ENCODE measurements at places on chromosomes 12 and 14.

DNA sequence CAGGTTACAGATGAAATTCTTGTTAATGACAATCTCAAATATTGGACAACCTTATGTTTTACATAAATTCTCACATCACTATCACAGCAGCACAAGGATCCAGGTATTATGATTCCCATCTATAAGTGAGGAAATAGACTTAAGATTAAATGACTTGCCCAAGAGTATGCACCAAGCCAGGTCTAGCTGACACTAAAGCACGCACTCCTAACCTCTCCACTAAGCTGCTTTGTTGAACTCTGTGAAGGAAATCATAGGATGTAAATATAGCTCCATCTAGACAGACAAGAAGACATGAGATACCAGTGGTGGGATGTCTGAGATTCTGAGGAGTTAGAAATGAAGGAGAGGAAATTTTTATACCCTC is 87.9 kb downstream of the PHLDA1 start:
- DNase-seq: no peak

DNA sequence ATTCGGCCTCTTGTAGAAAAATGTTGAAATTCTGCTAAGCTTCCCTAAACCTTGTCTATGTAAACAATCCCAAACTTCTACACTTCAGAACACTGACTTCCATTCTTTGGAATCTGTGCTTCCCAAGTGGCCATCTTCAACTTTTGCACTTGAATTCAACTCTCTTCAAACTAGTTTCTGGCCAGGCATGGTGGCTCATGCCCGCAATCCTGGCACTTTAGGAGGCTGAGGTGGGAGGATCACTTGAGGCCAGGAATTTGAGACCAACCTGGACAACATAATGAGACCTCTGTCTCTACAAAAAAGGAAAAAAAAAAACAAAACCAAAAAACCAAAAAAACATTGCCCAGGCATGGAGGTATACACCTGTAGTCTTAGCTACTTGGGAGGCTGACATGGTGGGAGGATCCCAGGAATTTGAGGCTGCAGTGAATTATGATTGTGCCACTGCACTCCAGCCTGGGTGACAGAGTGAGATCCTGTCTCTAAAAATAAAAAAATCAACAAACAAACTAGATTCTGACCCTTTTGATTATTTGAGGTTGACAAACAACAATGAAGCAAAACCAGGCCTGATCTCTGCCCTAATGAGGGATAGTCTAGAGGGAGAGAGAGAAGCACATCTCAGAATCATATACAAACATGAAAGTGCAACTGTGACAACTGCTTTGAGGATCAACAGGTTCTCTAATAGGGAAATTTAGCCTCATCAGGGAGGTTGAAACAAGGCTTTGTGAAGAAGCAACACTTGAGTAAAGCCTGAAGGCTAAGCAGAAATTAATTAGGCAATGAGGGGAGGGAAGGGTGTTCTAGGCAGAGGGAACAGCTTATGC is 11.6 kb upstream of the C12orf75 start:
- no peak for DNase-seq

GRCh38 chr12:43113616-43114015 is 438.4 kb downstream of the ADAMTS20 start:
- no peak for DNase-seq

DNA sequence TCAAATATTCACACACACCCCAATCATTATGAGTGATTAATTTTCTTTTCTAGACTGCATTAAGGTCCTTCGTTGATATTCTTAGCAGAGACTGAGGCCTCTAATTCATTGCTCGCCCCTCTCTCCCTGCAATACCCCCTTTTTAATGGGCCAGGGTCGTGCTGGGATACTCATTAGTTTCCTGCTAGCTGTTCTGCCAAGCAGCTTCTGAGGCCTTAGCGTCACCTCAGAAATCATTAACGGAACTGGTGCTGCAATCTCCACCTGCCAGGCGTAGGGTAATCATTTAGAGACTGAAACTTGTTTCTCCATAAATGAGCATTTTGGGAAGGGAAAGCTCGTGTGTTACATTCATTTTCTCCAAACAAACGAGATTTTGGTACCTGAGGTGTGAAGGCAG is 1054.7 kb downstream of the GALC start:
- no peak for DNase-seq

DNA sequence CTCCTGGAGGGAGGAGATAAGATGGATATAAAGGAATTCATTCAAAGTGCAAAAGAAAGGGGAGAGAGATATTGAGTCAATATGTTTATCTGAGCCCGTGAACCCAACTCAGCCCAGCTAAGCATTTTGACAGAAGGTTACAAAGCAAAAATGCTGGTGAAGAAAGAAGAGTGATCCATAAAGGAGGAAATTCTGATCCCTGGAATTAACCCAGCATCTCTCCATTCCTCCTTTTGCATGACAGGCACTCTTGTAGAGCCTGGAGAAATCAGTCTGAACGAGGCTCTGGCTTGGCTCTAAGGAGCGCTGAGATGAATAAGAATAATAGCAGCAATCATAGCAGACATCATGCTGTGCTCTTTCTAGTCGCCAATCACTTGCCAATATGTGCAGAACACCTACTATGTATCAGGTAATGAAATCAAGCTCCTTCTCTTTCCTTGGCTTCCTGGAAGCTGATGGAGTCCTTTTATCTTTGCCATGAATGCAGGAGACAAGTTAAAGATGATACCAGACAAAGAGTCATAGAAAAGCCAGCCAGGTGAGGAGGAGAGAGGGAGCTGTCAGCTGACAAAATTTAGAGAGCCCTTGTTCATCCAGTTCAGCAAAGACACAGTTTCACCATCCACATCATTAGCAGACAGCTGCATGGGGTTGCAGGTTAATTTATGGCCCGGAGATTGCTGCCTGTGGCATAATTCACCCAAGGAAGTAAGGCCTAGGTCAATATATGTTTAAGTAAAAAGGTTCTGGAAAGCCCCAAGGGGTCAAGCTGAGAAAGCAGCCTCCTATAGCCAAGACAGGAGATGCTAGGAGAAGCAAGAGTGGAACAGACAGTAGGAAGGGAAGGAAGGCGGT is 476.5 kb upstream of the TBX3 start:
- no peak for DNase-seq

GRCh38 chr12:32615441-32615840 is 63.7 kb upstream of the DNM1L start:
- DNase-seq: no peak

DNA sequence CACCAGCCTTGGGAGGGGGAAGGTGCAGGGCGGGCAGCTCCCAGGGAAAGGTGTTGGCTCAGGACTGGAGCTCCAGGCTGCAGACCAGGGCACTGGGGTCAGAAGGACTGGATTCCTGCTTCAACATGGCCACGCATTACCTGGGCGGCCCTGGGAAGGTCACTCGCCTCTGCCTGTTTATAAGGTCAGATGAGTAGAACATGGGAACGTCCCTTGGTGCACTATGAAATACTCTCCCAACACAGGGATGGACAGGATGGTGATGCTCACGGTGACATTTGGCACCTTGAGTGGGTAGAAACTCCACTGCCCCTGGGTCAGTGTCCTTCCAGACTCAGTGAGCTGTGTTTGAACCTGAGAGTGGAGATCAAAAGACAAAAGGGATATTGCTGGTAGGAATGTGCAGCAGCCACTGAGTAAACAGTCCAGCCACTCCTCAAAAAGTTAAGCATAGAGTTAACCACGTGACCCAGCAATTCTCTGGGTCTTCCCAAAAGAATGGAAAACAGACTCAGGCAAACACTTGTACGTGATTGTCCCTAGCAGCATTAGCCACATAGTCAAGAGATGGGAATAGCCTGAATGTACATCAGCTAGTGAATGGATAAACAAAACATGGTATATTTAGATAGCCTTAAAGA is 9.1 kb upstream of the BDKRB2 start:
- DNase-seq: no peak

GRCh38 chr12:63006536-63006935 is 71.6 kb upstream of the PPM1H start:
- no peak for DNase-seq

- DNase-seq: no peak
Observed at GRCh38 chr14:42792166-42792565, 1185.5 kb downstream of the LRFN5 start.

DNA sequence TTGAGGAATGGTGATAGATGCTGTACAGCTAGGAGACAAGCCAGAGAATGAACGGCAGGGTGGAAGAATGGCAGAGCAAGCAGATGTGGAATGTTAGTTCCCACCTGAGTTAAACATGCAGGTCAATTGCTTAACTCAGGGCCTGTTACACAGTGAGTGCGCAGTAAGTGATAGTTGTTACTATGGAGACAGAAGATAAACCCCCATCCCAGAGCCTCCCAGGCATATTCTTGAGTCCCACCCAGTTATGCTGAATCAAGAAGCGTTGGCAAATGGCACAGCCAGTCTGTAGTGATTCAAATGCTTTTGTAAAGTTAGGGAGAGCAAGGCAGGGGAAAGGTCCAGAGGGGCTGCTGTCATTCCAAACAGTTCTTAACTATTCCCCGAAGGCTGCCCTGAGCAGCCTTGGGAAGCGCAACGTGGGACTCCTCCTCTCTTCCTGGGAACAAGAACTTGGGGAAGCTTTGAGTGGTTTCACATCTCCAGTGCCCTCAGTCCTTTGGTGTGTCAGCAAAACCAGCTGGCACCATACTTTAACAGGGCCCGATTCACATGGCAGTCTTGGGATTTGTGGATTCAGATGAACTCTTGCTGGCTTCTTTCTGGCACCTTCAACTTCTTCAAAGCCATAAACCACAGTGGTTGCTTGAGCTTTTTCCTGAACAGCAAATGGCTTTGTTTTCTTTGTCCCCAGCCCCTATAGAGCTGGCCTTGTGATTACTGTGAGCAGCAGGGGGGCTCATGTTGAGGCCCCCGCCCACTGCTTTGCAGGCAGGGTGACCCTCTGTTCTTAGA is 66.4 kb downstream of the PPM1A start:
- DNase-seq: no peak

DNA sequence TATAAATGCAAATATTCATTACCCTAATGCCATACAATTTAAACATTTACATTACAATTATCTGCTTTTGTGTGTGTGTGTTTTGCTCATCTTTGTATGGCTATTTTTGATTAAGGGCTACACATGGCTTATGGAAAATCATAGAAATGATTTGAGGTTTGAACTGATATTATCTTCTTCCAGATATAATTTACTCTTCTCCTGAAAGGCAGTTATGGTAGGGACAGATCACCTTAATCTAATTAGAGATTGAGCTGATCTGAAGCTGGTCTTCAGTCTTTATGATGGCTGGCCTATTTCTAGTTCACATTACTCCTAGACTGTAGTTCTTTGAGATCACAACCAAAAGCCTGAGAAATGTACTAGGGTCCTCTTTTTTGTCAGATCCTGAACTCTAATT is 15.6 kb downstream of the ABHD12B start:
- DNase-seq: no peak

DNA sequence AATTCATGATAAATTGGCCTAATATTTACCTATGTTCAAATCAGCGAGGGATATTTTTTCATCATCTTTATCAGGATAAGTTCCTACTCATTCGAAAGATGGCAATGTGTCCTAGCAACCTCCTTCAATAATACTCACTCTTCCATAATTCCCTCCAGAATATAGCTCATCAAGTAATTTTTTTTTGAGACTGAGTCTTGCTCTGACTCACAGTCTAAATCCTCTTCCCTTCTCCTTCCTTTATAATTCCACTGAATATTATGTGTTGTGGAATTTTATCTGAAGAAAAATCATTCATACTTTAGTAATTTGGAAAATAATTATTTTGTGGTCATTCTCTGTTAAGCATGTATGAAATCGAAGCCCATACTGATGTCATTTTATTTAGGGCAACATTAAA is 663.8 kb downstream of the FLRT2 start:
- no peak for DNase-seq

GRCh38 chr12:96194971-96195844 is 1.0 kb downstream of the ELK3 start:
- DNase-seq: no peak

DNA sequence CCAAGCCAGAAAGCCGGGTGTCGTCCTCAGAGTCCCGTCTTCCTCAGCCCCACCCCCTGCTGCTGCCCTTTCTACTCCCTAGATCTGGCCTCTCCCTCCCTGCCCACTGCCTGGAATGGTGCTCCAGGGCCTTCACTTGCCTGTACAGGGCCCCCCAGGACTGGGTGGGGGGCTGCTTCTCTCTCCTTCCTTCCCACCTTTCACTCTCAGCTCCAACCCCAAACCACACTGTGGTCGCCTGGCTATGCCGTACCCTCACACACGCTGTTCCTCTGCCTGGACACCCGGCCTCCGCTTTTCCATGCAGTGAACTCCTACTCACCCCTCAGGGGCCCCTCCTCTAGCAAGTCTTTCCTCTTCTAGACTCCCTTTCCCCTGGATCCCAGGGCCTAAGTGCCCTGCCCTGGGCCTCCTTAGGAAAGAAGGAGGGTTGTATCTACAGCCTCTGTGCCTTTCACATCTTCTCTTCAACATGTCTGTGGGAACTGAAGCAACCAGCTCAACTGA is 25.5 kb upstream of the DIO3 start:
- DNase-seq: no peak
